ENCODE measurements at places on chromosomes 5 and 9.
A peak's percentile ranks its signal among the peaks of the same experiment; 100 is the strongest.

- no peak for DNase-seq
Observed at GRCh38 chr5:52863715-52864290, 76.1 kb downstream of the ITGA1 start.

DNA sequence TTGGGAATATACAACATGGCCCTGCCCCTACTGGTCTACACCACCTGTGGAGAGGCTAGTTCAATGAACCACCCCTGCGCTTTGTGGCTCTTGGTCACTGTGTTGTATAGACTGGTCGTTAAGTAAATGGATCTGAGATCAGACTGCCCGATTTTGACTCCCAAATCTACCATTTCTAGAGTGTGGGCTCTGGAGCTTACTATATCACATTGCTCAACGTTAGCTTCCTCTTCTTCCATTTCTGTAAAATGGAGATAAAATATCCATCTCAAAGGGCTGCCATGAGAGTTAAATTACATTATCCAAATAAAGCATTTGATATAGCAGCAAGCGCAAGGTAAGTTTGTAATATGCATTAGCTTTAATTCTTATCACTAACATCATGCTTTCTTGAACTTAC lies 52.7 kb upstream of the IFNK start:
- no peak for DNase-seq

DNA sequence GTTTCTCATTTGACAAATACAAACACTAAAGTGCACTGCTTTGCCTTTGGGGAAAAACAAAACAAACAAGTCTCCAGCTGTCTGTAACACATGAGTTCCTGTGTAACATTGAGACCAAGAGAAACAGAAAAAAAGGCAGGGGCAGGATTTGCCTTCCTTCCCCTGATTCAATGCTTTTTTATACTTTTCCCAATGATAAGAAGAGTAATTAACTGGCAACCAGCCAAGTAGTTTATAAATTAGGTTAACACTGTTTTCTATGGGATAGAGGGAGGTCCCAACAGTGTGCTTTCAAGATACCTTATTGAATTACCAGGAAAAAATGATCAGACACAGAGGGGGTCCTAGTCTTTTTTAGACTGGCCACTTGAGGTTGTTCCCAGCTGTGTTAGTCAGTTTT lies 346.8 kb downstream of the TRIM36 start:
- DNase-seq, result no peak

DNA sequence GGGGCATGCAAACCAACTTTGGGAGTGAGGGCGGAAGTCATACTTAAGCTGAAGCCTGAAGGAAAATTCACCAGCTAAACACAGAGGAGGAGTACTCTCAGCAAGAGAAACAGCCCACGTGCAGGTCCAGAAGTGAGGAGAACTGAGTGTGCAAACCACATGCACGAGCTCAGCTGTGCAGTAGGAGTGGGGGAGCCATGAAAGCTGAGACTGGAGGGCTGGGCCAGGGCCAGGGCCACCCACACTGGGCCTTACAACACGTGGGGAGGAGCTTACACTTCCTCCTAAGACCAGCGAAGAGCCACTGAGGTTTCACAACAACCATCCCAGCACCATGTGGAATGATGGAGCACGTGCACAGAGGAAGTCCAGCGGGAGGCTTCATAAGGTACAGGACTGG lies 9.3 kb upstream of the WWC1 start:
- DNase-seq, result peak; percentile 32

DNA sequence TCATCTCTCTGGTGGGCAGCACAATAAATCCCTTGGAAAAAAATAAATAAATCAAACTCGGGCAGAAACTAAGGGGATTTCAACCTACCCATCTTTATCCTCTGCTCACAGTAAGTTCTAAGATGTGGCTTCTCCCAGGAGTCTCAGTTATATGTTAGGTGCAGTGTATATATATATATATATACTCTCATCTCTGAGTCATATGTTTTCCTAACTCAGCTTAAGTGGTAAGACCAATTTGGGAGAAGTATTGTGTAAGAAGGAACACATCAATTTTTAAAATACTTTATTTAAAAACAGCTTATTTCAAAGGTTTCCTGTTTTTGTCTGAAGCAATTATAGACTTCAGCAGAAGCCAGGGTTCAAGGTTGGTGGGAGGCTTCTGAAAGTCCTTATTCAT lies 20.3 kb upstream of the OSMR start:
- DNase-seq, result no peak

DNA sequence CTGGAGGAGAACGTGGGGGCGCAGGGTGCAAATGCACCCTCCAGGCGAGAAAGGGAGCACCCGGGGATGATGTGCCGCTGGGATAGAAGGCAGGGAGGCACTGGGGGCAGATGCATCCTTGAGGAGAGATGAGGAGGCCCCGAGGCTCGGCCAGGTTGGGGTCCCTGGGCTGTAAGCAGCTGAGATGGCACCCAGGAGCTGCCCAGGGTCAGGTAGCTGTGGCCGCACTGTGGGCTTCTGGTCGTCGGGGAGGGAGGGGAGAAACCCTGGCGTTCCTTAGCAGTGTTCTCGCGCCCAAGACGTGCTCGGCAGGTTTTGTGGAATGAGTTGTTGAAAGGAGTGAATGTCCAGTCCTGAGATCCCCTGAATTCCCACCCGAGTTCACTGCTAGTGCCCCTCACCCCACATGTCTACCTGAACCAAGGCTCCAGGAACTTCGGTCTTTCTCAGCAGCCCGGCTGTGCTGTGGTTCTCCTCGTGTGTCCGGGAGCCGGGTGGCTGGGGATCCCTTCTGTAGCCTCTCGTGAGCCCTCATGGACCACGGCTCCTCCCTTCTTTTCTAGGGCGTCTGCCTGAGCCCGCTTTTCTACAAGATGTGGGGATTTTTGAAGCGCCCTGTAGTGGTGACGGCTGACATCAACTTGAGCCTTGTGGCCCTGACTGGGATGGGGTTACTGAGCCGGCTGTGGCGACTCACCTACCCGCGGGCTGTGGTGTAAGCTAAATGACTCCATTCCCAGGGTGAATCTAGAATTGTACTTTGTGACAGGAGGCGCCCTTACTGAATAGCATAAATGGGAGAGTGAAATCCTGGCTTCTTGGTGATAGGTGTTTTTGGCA lies 1.1 kb downstream of the POMT1 start:
- DNase-seq, result no peak

GRCh38 chr5:31459594-31459993 lies 72.3 kb downstream of the DROSHA start:
- DNase-seq, result no peak

DNA sequence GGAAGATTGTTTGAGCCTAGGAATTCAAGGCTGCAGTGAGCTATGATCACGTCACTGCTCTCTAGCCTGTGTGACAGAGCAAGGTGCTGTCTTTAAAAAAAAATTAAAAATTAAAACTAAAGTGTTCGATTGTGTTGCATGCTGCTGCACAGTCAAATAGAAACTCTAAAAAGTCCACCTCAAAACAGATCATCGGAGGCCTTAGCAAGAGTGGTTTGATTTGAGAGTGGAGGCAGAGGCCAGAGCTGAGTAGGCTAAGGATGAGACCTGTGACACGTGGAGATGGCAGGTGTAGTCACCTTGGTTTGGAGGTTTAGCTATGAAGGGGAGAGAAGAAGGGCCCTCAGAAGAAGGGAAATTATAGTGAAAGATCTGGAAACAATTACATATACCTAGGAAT lies 2.8 kb upstream of the PTPDC1 start:
- DNase-seq, result no peak
